Daoy (cell line): ENCODE measurements at places on chromosomes 16 and 17. TPM values are rescaled to one million over a fixed set of nuclear protein-coding genes. Genes with fewer than 3 reads are reported as not detected.

GRCh38 chr17:17303847-17304490, 796 bp downstream of the NT5M start:
- no peak for DNase-seq

DNA sequence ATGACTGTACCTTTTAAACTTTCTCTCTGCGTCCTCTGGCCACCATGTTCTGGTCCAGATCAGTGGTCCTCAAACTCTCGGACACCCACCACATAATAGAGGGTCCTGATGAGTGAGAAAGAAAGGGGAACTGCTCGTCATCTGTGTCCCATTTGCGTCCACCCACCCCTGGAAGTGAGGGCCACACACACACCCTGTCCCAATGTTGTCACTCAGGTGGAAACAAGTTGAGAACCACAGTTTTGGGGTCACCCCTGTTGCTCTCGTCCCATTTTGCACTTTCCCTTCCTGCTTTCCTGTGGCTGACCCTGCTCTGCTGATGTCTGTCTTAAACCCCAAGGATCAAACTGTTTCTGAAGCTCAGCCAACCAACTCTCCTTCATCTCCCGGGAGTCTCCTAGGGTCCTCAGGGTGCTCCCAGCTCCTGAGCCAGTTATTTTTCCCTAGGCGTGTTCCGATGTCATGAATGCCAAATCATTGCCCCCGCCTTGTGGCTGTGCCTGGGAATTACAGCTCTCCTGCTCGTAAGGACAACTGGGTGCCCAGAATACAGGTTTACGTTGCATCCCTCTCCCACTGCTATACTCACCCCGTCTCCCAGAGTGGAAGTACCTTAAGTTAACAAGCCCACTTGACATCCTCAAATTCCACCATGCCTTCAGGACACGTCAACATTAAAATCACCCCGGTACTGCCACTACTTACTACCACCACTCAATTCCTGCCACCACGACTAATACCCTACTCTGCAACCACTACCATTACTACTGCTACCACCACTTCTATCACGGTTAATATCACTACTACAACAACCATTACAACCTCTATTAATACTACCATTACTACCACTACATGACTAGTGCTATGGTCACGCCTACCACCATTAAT, 26.0 kb upstream of the HNF1B start:
- peak; percentile 64 for DNase-seq

Gene CARHSP1
- 55.9 and 58.5 TPM in 2 replicates for total RNA-seq

Gene TMEM100
- 0.06 TPM in 1 of 2 replicates, not detected in the other for total RNA-seq

GRCh38 chr17:58328195-58329034, at the start of gene TSPOAP1:
Gene TSPOAP1 (minus strand): TSS chr17:58328795. CDS start chr17:58327920, 875 bp downstream.
- no peak for DNase-seq

GRCh38 chr17:43040655-43041054, 15.6 kb downstream of the RND2 start:
- DNase-seq, result no peak

- DNase-seq, result no peak
Measured at GRCh38 chr16:79452671-79453070, 147.9 kb downstream of the MAF start.

DNA sequence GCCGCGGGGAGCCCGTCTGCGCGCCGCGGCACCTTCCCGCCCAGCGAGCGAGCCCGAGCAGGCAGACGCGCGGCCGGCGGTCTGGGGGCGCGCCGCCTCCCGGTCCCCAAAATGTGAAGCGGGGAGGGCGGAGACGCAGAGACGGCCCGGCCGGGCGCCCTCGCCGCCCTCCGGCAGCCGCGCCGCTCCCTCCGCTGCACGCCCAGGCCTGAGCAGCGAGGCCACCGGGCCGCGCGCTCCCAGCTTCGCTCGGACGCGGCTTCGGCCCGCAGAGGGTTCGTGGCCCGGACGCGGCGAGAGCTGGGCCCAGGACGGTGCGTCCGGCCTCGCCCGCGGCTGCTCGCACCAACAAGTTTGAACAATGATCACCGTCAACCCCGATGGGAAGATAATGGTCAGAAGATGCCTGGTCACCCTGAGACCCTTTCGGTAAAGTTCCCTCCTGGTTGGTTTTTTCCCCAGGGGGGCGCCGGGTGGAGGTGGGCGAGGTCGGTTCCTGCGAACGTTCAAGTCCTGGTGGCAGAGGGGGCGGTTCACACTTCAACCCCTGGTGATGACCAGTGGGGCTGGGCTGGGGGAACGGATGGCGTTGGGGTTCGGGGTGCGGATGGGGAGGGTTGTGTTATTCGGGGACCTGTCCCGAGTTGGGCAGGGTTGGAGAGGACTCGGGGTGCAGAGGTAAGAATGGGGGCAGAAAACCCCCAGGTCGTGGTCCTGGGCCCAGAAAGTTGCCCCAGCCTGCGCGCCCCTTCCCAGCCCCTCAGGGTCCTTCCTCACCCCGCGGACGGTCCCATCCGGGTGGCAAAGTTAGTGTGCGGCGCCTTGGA, 678 bp downstream of the MGAT5B start:
- DNase-seq, result peak; percentile 49

- no peak for DNase-seq
Measured at GRCh38 chr17:21573961-21574610, 118.2 kb upstream of the KCNJ18 start.

DNA sequence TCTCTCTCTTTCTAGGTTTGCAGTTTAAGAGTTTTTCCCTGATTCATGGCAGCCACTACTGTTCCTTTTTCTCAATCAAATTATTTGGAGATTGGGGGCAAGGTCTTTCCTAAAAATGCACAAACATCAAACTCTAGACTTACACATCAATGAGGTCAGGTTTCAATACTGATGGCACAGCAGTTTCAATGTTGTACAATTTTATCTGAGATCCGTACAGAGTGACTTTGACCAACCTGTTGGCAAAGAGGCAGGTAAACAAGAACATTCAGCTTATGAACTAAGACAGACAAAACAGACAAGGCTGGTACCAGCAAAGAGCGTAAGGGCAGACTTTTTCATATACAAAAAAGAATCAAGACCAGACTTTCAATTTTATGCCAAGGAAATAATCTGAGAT, 58.0 kb upstream of the GSG1L start:
- DNase-seq, result no peak

Gene MYO15B
- total RNA-seq, result 0.48 and 0.69 TPM in 2 replicates

GRCh38 chr16:78519896-78520295, 420.4 kb downstream of the WWOX start:
- DNase-seq, result no peak

- DNase-seq, result no peak
Measured at GRCh38 chr17:81249223-81250040, 10.3 kb downstream of the NDUFAF8 start.
